Neural crest cell (in vitro differentiated cells): ENCODE measurements at places on chromosomes 13 and 19.

- no peak for DNase-seq
Measured at GRCh38 chr19:13841086-13841961, 35.6 kb upstream of the NANOS3 start.

DNA sequence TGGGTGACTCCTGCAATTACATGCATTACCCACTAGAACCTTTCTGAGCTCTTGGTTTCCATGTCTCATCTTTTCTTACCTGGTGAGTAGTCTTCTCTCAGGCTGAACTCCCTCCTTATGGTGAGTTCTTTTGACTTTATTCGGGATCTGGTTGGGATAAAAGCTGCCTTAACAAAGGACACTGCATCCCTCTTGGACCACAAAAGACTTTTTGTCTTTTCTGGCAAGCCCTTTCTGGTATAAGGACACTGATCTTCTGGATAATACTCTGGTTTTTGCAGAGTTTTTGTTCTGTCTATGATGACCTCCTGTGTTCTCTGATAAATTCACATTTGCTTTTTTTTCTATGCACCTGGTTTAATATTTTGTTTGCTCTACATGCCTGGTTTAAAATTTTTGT lies 66.7 kb downstream of the SLITRK1 start:
- DNase-seq = no peak

- no peak for DNase-seq
Measured at GRCh38 chr13:46278474-46278873, 66.7 kb downstream of the LRRC63 start.

DNA sequence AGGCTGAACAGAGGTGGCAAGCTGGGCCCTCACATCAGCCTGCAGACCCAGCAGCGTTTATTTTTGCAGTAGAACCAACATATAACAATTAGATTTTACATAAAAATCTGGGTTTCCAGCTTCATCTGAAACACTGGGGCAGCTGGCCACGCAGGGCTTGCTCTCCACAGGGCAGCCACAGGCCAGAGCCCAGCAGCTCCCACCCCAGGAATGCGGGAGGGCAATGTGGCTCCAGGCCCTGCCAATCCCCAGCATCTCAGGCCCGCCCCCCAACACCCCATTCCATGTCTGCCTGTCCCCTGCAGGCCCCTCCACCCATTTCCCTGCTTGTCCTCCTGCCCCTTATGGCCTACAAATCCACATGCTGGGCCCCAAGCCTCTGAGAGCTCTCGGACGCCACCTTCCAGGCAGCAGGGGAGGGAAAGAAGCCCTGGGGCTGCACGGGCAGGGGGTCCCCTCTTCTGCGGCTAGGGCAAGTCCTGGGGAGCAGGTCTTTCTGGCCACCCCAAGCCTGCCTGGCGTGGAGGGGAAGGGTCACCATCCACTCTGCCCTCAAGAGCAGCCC lies 15.0 kb upstream of the VSTM2B start:
- DNase-seq = no peak

DNA sequence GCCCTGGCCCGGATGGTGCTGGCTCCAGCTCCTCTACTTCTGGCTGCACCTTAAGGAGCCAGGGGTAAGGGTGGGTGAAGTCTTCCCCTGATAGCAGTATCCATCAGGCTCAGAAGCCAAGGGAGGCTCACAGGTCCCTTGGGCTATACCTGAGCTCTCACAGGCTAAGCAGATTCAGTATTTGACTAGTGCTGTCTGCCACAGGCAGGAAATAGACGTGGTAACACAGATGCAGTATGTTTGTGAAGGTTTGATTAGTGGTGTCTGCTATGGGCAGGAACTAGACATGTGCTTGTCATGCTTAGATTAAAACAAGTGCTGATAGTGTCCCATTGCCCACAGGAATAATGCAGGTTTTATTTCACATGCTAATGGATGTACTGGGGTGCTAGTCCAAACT lies 4.0 kb downstream of the SYT5 start:
- DNase-seq = no peak

GRCh38 chr13:75581874-75582640 lies 32.5 kb downstream of the UCHL3 start:
- DNase-seq = no peak

DNA sequence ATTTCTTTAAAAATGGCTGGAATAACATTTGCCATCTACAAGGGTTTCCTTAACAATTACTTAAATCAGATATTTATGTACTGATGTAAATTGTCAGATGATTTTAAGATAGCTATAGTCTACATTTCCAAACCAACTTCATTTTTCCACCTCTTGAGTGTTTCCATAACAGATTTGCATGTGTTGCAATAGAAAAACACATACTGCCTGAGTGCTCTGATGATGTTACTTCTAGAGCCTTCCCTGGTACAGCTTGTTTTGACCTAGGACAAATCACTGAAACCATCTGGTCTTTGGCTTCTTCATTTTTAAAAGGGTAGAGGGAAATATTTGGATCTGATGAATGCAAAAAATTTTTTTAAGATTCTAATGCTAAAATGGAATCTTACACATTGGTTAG lies 245.9 kb downstream of the PCDH9 start:
- no peak for DNase-seq

- peak; percentile 9 for DNase-seq
Measured at GRCh38 chr19:32581705-32582179, 752 bp downstream of the PDCD5 start.

GRCh38 chr13:103772576-103772975 lies 706.4 kb upstream of the SLC10A2 start:
- DNase-seq = no peak

DNA sequence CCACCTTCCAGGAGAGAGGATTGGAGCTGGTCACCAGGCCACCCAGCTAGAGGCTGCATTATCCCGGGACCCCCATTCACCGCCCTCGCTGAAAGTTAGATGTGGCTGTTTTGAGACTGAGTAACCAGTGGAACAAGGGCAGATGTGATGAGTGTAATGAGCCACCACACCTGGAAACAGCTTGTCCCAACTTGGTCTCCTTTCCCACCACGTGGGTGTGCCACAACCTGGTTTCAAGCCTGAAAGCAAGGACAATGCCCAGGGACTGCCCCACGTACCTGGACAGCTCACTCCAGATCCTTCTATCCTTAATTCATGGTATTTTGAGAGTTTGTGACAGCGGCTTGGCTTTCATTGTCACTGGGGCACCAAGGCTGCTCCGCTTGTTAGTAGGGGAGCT lies 7.0 kb downstream of the LGI4 start:
- DNase-seq = no peak

GRCh38 chr13:26017196-26017921 lies 34.5 kb downstream of the SHISA2 start:
- no peak for DNase-seq

DNA sequence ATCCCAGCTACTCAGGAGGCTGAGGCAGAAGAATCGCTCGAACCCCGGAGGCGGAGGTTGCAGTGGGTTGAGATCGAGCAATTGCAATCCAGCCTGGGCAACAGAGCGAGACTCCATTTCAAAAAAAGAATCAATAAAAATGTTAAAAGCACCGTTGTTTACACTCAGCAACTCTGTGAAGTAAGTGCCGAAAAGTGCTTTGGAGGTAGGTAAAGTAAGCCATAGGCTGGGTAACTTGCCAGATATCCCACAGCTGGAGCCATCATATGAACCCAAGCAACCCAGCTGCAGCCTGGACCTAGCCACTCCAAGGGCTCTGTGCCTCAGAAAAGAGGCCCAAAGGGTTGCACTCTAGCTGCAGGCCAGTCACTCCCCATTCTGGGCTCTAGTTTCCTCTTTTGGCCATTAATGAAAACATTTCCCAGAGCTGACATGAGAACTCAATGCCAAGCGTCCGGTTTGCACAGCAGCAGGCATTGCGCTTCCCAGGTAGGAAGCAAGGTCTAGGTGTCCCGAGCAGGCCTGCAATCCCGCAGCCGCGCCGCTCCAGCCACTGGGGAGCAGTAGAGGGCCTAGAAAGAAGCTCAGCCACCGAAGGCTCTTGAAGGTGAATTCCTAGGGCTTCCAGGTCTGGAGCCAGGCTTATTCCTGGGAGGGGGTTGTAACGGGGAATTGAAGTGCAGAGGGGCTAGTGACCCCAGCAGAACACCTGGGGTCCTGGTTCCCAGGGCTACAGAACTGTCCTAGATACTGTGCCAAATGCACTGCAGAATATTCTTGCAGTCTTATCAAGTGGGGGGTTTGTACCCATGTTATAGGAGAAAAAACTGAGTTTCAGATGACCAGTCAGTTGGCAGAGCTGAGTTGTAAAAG lies 4.1 kb upstream of the CD79A start:
- peak; percentile 53 for DNase-seq

DNA sequence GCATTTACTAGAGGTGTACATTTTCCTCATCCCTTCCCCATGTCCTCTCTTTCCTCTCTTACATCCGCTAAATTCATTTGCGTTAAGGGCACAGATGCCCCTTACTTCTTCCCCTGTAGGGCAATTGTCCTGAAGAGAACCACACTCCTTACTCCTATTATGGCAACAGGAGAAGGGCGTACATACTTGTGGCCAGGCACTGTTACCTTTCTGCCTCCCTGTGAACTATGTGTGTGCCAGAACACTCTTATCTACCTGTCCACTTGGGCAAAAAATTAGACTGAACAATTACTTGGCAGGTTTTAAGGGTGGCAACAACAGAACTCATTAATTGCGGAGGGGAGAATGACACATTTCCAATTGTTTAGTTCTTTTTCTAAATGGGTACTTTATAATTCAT lies 152.5 kb downstream of the RGCC start:
- no peak for DNase-seq

DNA sequence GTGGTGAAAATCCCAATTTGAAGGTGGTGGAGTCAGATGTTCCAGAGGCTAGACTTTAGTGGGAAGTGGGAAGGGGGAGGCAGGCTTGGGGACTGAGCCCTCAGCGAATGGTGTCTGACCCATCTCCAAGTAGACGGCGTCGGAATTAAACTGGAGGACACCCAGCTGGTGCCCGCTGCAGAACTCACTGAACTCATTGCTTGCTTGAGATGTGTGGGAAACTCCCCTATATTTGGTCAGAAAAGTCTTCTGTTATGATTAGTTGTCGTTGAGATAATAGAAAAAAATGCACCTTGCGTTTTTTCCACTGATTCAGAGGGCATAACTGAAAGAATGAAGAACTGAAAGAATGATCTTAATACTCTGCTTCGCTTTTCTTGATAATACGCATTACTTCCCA lies 871 bp upstream of the ZNF583 start:
- DNase-seq = no peak

- DNase-seq = peak; percentile 97
Measured at GRCh38 chr19:11339254-11340098, at the start of gene RAB3D. TSS of gene RAB3D (minus strand) at chr19:11339657. CDS start at chr19:11337399, 2,258 bp downstream.

DNA sequence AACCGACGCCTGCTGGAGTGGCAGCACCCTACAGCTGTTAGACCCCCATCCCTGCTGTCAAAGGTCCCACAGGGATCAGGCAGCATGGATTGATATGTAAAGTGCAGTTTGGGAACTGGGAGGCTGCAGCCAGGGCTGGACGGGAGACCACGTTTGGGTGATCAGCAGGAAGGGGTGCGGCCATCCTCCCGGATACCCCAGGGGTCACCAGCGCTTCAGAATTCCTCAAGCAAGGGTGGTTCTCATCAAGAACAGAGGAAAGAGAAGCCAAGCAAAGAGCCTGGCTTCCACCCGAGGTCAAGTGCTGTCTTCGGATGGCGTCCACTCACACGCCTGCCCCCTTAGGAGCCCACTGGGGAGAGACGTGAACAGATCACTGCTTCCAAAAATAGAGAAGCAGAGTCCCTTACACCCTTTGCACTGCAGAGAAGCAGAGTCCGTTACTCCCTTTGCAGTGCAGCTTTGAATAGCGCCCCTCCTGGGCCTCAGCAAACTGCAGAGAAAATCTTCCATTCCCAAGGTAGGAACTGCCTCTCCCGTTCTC lies 35.5 kb downstream of the DHRS12 start:
- DNase-seq = no peak

- DNase-seq = peak; percentile 77
Measured at GRCh38 chr19:39824143-39825092, 9.5 kb downstream of the DYRK1B start.

DNA sequence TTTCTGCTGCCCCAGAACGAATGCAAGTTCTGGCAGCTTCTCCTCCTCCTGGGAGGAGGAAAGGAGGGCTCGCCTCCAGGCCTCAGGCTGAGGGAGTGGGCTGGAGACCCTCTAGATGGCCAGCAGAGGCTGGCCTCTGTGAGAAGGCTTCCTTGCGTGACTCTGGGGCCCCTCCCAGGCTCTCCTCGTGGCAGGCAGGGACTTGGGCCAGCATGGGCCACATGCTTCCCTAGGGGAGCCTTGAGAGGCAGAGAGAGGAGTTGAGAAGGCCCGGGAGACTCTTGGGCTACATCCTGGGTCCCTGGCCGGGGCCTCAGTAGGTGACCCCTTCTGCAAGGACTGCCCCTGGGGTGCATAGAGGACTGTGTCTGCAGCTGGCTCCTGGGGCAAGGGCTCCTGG lies 25.9 kb downstream of the LYL1 start:
- no peak for DNase-seq

- DNase-seq = no peak
Measured at GRCh38 chr13:109868578-109869311, 82.4 kb upstream of the IRS2 start.

GRCh38 chr19:47726467-47726866 lies 13.2 kb downstream of the EHD2 start:
- no peak for DNase-seq

DNA sequence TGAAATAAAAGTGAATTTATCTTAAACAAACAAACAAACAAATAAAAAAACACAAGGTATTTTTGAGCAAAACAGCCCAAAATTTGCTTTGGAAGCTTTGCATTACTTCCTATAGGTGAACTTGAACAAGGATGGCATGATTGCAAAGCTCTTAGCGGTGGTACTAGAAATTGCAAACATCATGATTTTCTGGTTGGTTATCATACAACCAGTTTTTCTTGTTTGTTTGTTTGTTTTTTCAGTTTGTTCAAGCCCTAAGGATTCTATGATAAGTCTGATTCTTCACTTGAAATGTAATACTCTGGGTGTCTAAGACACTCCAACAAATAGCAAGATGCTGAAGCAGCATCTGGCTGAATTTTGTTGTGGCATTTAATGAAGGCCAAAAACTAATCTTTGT lies 15.9 kb downstream of the DCLK1 start:
- no peak for DNase-seq

GRCh38 chr13:99151516-99151915 lies 49.1 kb upstream of the UBAC2 start:
- DNase-seq = no peak

- DNase-seq = no peak
Measured at GRCh38 chr13:30510091-30510490, 44.4 kb upstream of the HMGB1 start.

DNA sequence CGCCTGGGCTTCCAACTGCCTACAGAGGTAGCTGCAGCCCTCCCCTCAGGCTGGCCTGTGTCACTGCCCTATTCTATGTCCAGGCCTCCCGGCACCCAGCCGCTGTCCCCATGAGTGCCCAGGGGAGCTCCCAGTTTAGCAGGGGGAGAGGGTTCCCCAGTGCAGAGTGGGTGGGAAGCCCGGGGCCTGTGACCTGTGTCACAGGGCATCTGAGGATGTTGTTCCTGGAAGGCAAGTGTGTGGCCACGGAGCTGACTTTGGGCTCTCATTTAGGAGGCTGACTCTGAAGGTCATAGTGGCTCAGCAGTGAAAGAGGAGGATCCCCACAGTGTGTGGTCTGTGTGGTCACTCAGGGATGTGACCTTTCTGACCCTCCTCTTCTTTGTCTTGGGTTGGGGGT lies 25.1 kb downstream of the PPP1R37 start:
- DNase-seq = no peak

- DNase-seq = no peak
Measured at GRCh38 chr19:4376028-4376670, 24.2 kb downstream of the SH3GL1 start.

- no peak for DNase-seq
Measured at GRCh38 chr13:95749545-95749944, 72.6 kb downstream of the DNAJC3 start.
